DMS79 (cell line): ENCODE measurements at places on chromosomes 5 and 9.

DNA sequence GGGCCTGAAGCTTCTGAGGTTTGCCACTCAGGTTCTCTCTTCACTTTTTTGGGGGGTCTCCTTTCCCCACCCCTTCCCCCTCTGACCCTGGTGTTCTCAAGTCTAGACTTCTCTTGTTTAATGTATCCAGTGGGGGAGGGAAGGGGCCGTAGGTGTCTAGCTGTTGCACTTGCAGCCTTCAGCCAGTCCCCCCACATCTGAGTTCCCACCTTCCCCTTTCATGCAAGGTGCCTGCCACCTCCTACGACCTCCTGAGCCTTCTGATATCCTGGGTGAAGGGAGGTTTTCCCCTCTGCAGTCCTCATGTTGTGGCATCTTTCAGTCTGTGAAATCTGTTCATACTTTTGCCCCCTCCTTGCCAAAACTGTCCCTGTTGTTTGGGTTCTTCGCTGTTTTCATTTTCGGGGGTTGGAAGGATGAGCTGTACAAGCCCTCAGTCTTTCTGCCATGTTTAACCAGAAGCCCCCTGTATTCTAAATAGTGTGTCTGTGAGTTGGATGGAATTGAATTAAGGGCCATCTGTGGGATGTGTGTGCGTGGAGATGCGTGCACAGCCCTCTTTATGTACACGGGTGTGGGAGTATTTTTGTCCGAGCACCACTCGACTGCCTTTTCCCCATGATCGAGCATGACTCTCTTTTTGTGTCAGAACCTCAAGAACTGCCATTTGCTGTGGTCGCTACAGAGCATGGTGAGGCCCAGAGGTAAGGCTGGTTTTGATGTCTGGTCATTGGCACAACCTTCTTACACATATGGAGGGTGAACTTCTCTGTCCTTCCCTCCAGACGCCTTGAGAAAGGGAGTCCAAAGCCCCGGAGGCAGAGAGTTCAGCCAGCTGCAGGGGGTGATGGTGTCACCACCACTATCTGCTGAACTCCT, 23.6 kb downstream of the PRRC2B start:
- DNase-seq: no peak

DNA sequence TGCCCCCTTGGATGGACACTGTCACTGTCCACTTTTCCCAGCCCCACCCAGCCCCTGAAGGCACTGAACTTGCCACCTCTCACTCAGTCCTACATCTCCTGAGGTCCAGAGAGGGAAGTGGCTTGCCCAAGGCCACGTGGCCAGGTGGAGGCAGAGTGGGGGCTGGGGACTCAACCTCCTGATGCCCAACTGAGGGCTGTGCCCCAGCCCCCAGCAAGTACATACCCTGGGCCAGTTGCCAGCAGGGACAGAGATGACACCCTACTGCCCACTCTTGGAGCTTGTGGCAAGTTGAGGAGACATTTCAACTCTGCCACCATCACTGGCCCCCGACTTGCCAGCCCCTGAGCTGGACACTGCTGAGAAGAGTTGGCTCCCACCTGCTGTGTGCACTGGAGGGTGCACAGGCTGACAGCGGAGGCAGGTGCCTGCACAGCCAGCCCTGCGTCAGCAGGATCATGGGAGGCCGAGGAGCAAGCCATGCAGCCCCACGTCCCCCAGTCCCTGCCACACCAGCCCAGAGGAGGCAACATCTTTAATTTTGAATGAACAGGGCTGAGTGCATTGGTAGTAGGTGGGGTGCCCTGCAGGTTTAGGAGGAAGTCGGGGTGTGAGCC, 39.4 kb downstream of the UNC5A start:
- DNase-seq: no peak

DNA sequence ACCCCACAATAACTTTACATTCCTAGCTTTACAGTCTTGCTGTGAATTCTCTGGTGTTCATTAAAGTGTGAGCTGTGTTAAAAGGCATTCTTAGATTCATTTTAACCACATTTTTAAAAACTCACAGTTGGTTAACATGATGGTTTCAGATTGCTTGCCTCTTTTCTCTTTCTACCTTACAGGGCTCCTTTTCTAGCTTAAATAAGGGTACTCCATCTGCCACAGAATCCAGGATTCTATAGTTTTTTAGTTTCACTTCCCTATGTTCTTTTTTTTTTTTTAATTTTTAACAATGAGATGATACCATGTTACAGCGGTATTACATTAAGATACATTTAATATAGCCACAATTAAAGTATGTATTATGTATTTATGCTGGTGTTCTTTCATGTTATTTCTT, 3.9 kb upstream of the FBXO4 start:
- DNase-seq: no peak

- no peak for DNase-seq
Observed at GRCh38 chr5:157596487-157596886, 20.9 kb upstream of the ADAM19 start.

DNA sequence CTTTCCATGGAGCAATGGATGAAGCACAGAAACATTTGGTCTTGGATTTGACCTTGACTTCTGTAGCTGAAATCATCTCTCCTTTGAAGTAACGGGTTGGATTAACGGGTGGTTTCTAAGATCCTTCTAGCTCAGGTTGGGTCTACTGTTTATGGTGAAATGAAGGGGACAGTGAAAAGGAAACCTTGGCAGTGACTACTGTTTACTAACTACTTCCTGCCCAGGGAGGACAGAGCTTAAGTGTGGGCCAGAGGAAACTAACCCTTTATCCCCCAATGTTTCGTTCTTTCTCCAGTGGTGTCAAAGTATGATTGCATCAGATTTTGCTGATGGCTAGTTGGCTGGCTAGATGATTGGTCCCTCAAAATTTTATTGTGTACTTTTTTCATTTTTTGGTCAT, 22.2 kb downstream of the SKP2 start:
- DNase-seq: no peak

DNA sequence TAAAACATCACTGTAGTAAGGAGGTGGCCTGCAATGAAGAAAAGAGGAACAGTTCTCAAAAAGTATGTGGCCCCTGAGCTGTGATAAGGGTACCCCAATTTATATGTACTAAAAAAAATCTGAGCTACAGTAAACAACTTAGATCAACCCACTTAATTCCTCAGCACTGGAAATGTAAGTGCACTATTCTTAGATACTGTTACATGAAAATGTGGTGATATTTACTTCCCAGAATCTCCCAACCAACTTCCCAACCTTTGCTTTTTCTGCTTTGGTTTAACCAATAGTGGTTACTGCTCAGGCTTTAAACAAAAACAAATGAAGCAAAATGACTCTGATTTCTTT, 114.8 kb downstream of the SEMA5A start:
- DNase-seq: no peak

GRCh38 chr9:69762527-69762926, 2.7 kb upstream of the PTAR1 start:
- no peak for DNase-seq

GRCh38 chr5:76245590-76245989, 157.5 kb upstream of the IQGAP2 start:
- no peak for DNase-seq

GRCh38 chr5:146565764-146566367, 49.9 kb upstream of the GPR151 start:
- no peak for DNase-seq

GRCh38 chr5:169652057-169652456, 15.0 kb downstream of the DOCK2 start:
- no peak for DNase-seq

DNA sequence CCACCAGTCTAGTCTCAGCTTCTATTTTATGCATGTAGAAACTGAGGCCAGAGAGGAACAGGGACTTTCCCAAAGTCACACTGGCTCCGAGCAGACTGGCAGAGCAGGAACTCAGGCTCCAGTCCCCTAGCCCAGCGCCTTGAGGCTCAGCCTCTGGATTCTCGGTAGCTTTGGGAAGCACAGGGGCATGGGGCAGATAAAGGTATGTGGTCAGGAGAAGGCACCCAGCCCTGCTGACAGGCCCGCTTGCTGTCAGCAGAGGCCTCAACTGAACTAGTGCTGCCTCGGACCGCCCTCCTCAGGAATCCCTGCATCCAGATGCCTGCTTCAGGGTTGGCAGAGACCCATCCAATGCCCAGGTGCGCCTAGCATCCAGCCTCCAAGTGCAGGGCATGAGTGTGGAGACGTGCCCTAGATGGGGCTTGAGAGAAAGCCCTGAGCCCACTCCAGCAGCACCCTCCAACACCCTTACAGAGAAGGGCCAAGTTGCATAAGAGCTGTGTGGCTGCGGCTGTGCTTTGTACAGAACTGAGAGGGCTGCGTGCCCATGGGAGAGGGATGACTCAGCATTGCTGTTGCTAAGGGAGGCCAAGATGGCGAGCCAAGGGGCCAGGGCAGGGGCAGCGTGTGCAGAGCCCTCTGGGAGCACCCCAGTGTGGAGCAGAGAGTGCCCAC, 168.6 kb downstream of the MACROH2A1 start:
- DNase-seq: peak; percentile 3

DNA sequence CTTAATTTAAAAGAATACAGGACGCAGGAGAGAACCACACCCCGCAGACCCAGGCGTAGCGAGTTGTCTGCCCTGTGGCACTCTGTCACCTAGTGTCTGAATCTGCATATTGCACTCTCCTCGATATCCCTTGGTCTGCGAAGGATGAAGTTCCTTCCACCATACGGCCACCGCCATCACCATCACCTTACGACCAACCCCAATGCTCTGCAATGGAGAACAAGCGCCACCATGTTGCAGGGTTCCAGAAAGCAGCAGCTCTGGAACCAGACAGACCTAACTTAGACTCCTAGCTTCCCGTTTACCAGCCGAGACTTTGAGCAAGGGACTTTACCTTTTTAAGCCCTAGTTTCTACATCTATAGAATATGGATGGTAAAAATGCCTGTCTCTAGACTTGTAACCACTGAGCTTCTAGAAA, 77.4 kb upstream of the DMRT1 start:
- DNase-seq: no peak

DNA sequence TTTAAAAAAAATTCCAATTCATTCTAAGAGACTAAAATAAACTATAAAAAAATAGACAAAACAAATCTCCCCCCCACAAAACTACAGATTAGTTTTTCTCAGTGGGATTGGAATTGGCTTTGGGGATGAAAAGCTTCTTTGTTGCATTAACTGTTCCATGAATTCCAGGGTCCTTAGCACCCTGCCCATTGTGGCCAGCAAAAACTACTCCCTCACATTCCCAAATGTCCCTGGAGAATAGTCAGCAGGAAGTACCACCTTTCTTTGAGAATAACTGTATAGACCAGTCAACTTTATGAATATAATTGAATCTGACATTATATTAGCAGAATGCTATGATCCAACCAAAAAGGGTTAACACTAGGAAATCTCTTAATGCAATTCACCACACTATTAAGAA, 147.9 kb downstream of the LPAR1 start:
- no peak for DNase-seq

- DNase-seq: no peak
Observed at GRCh38 chr9:81145331-81145963, 543.9 kb downstream of the TLE1 start.

- no peak for DNase-seq
Observed at GRCh38 chr9:4508907-4509589, 18.8 kb downstream of the SLC1A1 start.

DNA sequence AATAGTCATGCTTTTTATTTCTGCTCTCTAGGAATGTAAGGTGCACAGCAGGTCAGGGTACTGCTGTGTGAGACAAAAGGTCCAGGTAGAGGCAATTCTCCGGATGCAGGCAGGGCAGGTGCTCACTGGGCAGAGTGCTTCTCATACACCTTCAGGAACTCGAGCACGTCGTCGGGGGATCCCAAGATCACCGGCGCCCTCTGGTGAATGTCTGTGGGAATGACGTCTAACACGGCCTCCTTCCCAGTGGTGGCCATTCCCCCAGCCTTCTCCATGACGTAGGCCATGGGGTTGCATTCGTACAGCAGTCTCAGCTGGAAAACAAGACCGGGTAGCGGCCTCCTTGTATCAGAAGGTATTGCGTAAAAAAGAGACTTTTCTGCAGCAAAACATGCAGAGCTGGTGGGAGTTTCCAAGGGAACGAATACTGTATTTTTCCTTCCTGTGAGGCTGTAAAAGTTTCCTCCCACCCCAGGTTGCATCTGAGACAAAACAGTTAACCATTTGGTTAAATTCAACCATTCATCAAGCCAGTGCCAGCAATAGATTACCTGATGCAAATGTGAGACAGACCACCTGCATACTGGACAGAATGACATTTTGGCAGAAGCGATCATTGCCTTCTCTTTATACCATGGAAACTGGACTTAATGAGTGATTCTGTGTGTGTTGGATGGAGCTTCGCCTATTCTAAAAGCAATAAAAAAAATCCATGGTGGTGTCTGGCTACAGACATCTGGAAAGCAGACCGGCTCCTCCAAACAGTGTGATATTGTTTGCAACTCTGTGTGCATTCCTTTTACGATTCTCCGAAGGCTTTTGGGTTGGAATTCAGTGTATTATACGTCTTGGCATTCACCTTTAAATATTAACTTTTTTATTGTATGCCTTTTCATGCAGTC, 9.9 kb upstream of the FBP2 start:
- DNase-seq: peak; percentile 25

DNA sequence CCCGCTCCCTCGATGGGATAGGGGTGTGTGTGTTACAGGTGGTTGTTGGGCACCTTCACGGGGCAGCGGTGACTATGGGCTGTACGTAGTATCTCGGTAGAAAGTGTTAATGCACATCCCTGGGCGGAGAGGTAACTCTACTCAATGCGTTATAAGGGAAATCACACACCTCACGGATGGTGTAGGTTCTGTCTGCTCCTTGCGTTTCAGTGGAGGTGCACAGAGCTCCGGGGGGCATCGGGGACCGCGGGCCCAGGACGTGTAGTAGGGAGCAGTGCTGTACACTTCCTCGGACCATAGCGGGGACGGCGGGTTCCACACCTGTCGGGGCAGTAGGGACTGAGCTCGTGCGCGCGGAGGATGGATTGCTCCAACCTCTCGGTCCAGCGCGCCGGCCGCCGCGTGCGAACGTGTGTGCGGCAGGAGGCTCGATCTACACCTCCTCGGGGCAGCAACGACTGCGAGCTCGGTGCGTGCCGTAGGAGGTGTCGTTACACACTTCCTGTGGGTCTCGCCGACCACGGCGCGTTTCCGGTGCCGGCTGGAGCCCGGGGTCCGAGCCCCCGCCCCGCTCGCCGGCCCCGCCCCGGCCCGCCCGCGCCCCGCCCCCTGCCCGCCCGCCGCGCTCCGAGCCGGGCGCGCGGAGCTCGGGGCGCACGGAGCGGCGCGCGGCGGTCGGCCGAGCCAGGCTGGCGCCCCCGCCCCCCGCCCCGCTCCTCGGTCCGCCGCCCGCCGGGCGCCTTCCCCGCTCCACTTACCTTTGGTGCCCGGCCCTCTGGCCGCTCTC, at the start of gene KIAA1958:
Gene KIAA1958, plus strand, starts transcription at position 607 of the 787 bp plus-strand sequence. CDS start 87,254 bp downstream, outside the sequence.
- peak; percentile 53 for DNase-seq

- no peak for DNase-seq
Observed at GRCh38 chr5:51388488-51389287, 5.4 kb downstream of the ISL1 start.

DNA sequence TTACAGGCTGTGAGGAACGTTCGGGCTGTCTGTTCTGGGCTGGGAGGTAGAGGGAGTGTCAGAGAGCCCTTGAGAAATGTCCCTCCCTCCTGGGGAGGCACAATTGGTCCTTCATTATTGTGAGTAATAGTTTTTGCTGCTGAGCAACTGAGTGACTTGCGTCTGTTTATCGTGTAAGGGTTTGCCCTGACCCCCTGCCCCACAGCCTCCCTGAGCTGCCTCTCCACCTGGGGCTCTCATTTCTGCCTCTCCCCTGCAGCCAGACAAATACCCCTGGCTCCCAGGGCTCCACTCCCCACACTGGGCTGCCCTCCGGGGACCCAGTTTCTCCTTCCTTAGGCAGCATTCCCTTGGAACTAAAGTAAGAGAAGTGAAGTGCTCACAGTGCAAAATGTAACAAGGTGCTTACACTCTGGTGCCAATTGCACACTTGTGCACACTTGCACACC, 174.9 kb upstream of the MVB12B start:
- peak; percentile 37 for DNase-seq
